ENCODE measurements at places on chromosomes 4 and X.

DNA sequence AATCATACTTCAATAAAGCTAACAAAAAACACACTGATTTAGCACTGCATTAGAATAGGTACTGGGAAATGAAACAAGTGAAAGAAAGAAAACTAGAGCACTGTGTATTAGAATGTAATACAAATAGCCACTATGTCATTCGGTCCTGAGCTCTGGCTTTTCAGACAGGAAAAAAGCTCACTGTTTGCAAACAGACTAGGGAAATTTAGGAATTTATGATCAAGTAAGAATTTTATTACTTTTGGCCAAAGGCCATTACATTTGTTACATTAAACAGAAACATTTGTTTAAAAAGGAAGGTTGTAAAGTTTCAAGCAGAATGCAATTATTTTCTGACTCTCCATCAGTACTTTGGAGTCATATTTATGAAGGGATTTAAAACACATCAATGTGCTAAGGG is 68.7 kb downstream of the KLHL8 start:
- DNase-seq = no peak

DNA sequence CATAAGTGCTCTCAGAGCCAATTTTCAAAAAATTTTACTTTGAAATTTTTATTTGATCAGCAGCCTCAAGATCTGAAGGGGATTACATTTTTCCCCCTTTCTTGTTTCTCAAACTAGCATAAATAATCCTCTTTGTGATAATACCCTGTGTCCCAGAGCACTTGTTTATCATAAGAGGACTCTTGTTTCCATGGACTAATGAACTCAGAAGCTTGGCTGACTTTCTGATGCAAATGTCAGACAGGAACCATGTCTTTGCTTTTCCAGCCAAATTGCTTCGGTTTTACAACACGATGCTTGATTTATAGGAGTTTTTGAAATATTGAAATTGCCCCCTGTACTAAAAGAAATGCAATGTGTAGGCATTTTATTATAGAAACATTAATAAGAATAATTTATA is 859.3 kb upstream of the LCORL start:
- no peak for DNase-seq

GRCh38 chr4:40253906-40254305 is 57.1 kb downstream of the RHOH start:
- no peak for DNase-seq

GRCh38 chr4:184306949-184307348 is 89.3 kb upstream of the ENPP6 start:
- DNase-seq = no peak

DNA sequence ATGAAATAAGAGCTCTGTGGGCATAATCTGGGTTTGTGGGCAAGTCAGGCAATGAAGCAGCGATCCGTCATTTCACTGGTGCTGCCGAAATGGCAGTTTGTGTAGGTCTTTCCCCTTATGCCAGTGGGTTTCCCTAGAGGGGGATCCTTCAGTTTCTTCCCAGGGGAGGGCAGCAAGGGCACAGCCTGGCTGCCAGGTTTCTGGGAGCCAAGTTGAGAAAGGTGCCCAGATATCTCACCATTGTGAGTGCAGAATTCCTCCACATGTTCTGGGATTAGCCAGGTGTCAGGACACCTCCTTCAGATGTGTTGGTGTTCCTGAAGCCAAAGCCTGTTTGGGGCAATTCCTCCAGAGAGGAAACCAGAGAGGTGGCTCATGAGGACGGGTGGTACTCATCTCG is 28.0 kb downstream of the MSX1 start:
- DNase-seq = no peak

DNA sequence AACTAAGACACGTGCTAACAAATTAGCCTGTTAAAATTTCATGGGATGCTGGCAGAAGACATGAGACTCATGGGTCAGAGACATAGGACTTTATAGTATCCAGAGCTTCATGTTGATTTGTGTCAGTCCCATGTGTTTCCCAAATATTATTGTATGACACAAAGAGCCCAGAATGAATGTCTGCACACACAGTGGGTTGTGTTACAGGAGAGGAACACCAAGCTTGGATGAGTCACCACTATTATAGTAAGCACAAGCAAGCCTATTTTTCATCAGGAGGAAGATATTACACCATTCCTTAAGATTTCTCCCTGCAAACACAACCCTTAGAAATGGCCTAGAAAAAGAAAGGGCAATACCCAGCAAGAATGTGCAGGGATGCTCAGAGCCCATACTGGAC is 15.4 kb downstream of the BBS12 start:
- DNase-seq = no peak

DNA sequence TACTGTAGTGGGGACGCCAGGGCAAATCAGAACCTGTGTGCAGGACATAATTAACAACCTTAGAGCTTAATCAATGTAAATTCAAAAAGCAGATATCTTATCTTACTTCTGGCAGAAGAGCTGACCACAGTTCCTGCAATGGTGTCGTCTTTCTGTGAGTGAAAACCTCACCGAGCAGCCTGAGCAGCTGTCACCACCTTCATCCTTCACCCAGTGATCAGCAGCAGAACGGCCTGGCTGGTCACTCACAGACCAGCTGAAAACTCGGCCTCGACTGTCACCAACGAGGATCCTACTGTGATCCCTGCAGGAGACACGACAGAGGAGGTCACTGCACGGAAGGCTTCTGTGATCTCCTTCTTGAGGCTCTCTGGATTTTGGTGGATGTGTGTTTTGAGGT is 94.2 kb downstream of the CDS1 start:
- no peak for DNase-seq

DNA sequence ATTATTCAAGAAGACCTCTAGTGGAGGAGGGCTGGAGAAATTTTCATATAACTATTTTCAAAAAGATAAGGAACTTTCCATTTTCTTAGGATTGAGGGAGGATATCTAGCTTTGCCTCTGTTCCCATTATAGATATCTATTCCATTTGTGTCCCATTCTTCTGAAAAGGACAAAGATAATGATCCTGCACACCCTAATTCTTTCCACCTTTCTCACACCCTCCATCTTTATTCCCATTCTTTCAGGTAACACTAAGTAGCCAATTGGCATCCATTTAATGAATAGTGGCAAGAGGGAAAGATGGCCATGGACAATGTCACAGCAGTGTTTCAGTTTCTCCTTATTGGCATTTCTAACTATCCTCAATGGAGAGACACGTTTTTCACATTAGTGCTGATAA is at the start of gene OR13H1:
TSS of gene OR13H1 (plus strand) at position 301 of the 400 bp plus-strand sequence. CDS start at position 301, 0 bp downstream.
- no peak for DNase-seq

GRCh38 chr4:93299118-93299517 is 529.4 kb upstream of the ATOH1 start:
- no peak for DNase-seq

DNA sequence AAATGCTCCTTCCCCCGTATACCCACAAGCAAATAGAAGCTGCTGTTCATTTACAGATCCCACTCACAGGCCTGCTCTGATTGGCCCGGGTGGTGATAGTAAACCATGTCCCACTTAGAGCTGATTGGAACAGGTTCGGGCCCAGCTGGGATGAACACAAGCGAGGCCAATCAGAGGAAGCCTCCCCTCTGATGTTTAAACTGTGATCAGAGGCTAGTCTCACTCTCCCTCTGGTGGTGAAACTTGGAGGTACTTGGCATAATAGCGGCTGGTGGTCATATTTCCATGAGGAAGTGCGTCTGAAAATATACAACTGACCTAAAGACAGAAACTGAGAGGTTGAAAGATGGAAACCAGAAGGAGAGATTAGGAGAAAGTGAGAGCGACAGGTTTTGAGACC is 51.5 kb upstream of the TRPC3 start:
- no peak for DNase-seq

- DNase-seq = no peak
These were observed 48.1 kb upstream of the ENPP6 start for GRCh38 chr4:184265546-184266351.

DNA sequence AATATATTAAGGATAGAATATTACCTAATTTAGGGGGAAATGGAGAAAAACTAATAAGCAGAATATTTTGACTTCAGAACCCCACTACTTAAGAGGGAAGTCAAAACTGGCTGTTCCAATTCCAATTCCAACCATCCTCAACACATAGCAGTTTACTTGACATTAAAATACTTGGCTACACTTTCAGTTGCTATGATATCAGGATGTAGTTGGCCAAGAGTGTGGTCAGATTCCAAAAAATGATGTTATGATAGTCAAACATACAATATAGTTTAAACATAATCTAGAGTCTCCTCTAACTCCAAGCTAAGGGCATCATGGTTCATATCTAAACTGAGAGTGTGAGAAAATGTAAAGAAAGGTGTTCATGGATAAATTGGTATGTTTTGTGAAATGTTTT is 16.5 kb upstream of the SMIM14 start:
- DNase-seq = no peak

DNA sequence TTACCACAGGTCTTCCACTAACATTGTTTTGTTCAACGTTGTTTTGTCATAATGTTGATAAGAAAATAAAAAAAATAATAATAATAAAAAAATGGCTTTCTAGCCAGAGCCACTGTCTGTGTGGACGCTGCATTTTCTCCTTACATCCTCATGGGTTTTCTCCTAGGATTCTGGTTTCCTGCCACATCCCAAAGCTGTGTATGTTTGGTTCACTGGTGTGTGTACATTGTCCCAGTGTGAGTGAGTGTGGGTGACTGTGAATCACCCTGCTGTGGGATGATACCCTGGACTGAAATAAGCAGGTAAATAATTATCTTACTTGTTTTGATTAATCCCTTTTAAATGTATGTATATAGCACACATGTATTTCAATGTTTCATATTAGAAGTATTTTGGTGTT is 2154.4 kb upstream of the AGA start:
- no peak for DNase-seq

DNA sequence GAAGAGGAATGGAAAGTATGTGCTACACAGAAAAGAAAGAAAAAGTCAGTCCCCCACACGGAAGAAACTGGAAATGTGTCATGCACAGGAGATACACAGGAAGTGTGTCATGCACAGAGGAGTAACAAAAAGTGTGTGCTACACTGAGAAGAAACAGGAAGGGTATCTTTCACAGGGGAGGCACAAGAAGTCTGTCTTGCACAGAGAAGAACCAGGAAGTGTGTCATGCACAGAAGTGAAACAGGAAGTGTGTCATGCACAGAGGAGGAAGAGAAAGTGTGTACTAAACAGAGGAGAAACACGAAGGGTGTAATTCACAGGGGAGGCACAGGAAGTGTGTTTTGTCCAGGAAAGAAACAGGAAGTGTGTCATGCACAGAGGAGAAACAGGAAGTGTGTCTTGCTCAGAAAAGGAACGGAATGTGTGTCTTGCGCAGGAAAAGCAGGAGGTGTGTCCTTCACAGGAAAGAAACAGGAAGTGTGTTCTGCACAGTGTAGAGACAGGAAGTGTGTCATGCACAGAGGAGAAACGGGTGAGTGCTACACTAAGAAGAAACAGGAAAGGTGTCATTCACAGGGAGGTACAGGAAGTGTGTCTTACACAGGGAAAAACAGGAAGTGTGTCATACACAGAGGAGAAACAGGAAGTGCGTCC is 527.2 kb upstream of the PRKX start:
- no peak for DNase-seq

DNA sequence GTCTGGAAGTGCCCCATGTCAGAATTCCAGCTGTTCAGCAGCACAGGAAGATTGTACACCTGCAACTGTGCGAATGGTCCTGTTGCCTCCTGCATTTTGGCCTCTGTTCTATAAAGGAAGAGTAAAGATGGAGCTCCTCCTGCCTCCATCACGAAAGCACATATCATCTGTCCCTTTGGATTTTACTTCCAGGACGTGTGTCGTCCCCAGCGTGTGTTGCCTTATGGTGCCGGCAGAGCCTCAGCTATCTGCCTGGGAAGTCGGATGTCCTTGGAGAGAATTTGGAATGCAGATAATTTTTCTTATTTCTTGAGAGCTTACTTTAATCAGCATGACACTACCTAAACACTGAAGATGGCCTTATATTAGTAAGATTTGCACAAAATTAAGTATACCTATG is 97.7 kb downstream of the GATB start:
- no peak for DNase-seq

- no peak for DNase-seq
These were observed 29.1 kb downstream of the FHL1 start for GRCh38 chrX:136176399-136176825.

- no peak for DNase-seq
These were observed 1257.2 kb downstream of the ADGRL3 start for GRCh38 chr4:62457356-62457755.

DNA sequence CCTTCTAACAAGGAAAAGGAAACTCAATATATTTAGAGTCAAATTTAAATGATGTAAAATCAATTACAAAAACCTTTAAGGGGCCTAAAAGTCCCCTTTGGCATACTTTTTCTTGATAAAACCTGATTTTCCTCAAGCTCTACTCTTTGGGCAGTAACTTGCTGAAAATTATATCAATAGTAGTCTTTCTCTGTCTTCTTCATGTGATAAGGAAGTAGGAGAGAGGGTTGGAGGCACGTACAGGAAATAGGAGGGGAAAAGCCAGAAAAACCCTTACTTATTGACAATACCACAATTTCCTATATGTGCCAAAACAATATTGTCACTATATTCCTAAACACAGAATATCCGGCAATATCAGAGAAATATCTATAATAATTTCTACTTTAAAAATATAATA is 9.6 kb downstream of the RHOH start:
- DNase-seq = no peak

DNA sequence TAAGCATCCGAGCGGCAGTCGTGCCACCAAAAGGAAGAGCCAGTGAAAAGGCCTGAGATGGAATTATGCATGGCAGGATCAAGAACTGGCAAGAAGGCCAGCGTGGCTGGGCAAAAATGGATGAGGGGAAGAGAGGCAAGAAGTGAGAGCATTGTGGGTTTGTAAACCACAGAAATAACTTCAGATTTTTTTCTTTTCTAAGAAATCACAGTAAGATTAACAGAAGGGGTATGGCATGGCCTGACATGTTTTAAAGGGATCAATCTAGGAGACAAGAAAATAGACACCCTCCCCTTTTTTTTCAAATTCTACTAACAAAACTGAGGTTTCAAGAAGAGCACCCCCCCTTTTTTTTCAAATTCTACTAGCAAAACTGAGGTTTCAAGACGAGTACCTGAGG is 82.5 kb downstream of the BMP3 start:
- no peak for DNase-seq

DNA sequence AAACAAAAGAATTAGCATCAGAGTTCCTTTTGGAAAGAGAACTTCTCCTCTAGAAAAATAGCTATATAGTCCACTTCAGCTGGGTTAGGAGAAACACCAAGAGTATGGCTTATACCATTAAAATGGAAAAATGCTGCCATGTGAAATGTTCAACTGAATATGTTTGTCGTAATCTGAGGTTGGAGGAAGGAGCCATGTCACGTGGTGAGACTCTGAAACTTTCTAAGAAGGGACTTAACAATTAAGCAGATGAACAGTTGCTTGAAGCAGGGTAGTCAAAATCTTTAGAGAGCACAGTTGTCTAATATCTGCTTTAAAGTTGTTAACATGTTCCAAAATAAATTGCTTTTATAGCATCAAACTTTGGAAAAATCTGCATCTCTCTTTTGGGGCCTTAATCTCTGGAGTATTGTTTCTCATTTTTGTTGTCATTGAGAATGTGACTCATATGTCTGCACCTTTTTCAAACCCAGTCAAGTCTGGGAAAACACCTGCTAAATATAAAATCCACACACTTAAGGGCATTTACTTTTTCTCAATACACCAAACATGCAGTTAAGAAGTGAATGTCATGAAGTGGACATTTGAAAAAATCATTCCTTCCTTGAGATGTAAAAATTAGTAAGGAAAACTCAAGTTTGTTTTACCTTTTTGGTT is 168.8 kb upstream of the PDE5A start:
- no peak for DNase-seq

- no peak for DNase-seq
These were observed 47.9 kb upstream of the TSPAN5 start for GRCh38 chr4:98706200-98706813.

All from activated CD8-positive, alpha-beta memory T cell treated with anti-CD3 and anti-CD28 coated beads, Interleukin-2, amount 50 U/mL, for 4 hours (primary cell).